ENCODE measurements at places on chromosomes 7 and 10. TPM values are rescaled to one million over a fixed set of nuclear protein-coding genes. Genes with fewer than 3 reads are reported as not detected.

- no peak overlapping the region for H3K4me3 ChIP-seq
- H3K27me3 ChIP-seq: no peaks in the 10 kb centered on the region
- no peaks in the 10 kb centered on the region for H3K36me3 ChIP-seq
- peaks cover 41% of the 10 kb centered on the region for H3K4me1 ChIP-seq
- no peak overlapping the region for H3K27ac ChIP-seq
Measured at GRCh38 chr10:101837748-101838147, 5.9 kb downstream of the KCNIP2 start.

GRCh38 chr10:58662314-58662713 lies 149.6 kb downstream of the BICC1 start:
- H3K4me3 ChIP-seq: no peak overlapping the region
- peaks cover 13% of the 10 kb centered on the region for H3K4me1 ChIP-seq
- DNase-seq: no peak
- H3K36me3 ChIP-seq: no peaks in the 10 kb centered on the region

The TMEM176B gene
- 60.6 TPM for total RNA-seq

The ASB10 gene
- total RNA-seq: not detected

GRCh38 chr7:75995052-75995471 lies 667 bp upstream of the TMEM120A start:
- H3K27ac ChIP-seq: peak overlapping the region; percentile 92
- peak overlapping the region; percentile 98 for H3K4me3 ChIP-seq
- no peaks in the 10 kb centered on the region for H3K27me3 ChIP-seq
- peaks cover 26% of the 10 kb centered on the region for H3K4me1 ChIP-seq
- DNase-seq: no peak
- H3K36me3 ChIP-seq: peaks cover 8% of the 10 kb centered on the region

DNA sequence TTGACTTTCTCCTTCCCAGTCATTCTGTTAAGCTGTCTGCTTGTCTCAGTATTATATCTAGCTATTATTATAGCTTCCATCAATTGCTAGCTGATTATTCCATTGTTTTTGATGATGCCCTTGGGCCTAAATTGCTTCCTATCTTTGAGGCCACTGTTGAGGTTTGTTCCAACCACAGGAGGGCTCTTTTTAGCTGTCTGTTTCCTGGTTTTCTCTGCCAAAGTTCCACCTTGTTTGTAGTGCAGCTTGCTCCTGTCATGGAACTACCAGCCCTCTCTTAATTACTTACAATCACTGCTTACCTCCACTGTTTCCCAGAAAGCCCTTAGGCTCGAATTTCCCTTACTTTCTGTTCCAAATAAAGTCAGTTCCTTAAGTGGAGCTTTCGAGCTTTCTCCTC lies 118.7 kb upstream of the SEC61G start:
- no peak overlapping the region for H3K4me3 ChIP-seq
- H3K27me3 ChIP-seq: no peaks in the 10 kb centered on the region
- no peaks in the 10 kb centered on the region for H3K36me3 ChIP-seq
- no peak overlapping the region for H3K27ac ChIP-seq

DNA sequence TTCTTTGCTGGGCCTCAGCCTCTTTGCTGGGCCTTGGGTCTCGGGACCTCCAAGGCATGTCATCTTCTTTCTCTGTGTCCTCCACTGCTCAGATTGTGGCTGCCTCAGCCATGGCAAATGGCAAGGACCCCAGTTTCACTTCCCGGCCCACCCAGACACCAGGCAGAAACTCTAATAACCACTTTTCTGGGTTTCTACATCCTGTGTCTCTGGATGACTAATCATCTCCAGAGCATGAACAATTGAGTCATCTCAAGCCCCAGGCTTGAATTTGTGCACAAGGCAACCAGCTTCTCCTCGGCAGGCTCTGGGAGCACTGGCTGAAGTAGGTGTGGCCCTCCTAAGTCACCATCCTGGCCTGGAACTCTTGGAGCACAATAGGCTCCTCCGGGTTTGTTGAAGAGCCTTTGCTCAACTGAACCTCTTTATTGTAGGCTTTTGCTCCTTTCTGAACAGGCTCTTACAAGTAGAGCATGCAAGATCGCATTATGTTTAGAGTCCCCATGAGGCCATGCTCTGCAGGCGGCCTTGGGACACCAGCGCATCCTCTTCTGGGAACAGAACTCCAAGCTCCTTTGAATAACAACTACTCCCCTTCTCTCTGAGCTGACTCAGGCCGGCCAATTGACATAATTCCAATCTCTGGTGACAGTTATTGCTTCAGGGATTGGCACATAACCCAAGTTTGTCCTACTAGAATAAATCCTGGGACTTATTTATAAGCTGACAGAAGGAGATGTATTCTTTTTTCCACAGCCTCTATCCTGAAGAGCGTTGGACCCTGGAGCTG lies 218.1 kb downstream of the WDR11 start:
- DNase-seq: no peak
- H3K4me1 ChIP-seq: peaks cover 5% of the 10 kb centered on the region
- H3K27me3 ChIP-seq: no peaks in the 10 kb centered on the region
- no peak overlapping the region for H3K27ac ChIP-seq
